HCT116 (cell line): ENCODE measurements at places on chromosomes 5 and 9. TPM values are rescaled to one million over a fixed set of nuclear protein-coding genes. Genes with fewer than 3 reads are reported as not detected.

Gene NEK6
- total RNA-seq, result 40.8 TPM

Gene ADAMTS13
- total RNA-seq, result 9.2 TPM

Gene EMB
- total RNA-seq, result 15.2 TPM

Gene SLC36A2
- not detected for total RNA-seq

Gene ABCA2
- total RNA-seq, result 114 TPM

Gene SHC3
- 0.27 TPM for total RNA-seq

Gene CYSTM1
- 56.0 TPM for total RNA-seq

Gene IRF1
- 30.1 TPM for total RNA-seq

Gene JAKMIP2
- total RNA-seq, result not detected

Gene IL13
- total RNA-seq, result not detected

Gene B4GALT7
- 25.2 TPM for total RNA-seq

Gene FAM151B
- 1.2 TPM for total RNA-seq

Gene IFNK
- total RNA-seq, result not detected

Gene GDA
- total RNA-seq, result 49.4 TPM

Gene GNPDA1
- 45.6 TPM for total RNA-seq

Gene BTNL3
- not detected for total RNA-seq

Gene NSG2
- not detected for total RNA-seq

Gene OR1J2
- not detected for total RNA-seq

Gene PITX1
- 31.0 TPM for total RNA-seq

Gene AFAP1L1
- 4.3 TPM for total RNA-seq

Gene BSPRY
- 22.7 TPM for total RNA-seq

Gene OR2S2
- total RNA-seq, result not detected

Gene ANXA2R
- 0.37 TPM for total RNA-seq

Gene CA9
- 8.5 TPM for total RNA-seq
